Right ventricle myocardium superior (tissue), 1 donor: ENCODE measurements at places on chromosomes 2 and 18.

- DNase-seq: no peak
These were observed 27.2 kb upstream of the STAT4 start for GRCh38 chr2:191177751-191178736.

- no peak for DNase-seq
These were observed 176.3 kb downstream of the NOL4 start for GRCh38 chr18:34048423-34048822.

- peak; percentile 67 for DNase-seq
These were observed 1.4 kb downstream of the WNT6 start for GRCh38 chr2:218860950-218861381.

- DNase-seq: no peak
These were observed 54.8 kb upstream of the CCDC178 start for GRCh38 chr18:33495278-33495677.

DNA sequence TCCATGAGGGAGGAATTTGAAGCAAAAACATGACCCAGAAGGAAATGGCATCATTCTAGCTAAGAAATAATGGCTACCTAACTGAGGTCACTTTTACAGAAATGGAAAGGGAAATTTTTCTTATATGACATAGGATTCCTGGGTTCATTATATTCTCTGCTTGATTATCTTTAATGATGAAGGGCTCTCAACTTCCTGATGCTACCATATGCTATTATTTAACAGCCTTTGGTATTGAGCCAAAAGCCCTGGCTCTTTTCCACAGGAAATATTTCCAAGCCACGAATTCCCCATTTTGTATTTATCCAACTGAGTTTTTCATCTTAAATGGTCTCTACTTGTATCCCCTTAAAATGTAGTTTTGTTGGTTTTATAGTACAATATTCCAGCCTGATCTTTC, 63.2 kb upstream of the NPAS2 start:
- DNase-seq: no peak

DNA sequence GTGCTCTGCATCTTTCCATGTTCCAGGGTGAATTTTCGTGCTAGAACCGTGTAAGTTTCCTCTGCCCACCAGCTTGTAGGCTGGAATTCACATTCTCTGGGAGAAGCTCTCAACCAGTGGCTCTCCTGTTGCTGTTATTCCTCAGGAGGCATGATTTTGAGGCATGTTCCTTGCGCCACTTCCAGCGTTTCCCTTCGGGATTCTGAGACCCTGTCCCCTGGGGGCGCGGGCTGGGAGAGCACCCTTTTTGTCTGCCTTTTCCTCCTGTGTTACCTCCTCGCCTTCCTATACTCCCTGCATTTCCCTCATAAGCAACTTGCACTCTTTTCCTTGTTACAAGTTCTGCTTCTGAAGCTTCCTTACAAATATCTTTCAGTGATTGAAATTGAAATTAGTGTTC, 156.4 kb downstream of the PTPRM start:
- no peak for DNase-seq

- DNase-seq: no peak
These were observed 37.3 kb downstream of the CYP1B1 start for GRCh38 chr2:38038682-38039081.

GRCh38 chr2:55555977-55556376, 36.5 kb downstream of the CFAP36 start:
- DNase-seq: no peak

DNA sequence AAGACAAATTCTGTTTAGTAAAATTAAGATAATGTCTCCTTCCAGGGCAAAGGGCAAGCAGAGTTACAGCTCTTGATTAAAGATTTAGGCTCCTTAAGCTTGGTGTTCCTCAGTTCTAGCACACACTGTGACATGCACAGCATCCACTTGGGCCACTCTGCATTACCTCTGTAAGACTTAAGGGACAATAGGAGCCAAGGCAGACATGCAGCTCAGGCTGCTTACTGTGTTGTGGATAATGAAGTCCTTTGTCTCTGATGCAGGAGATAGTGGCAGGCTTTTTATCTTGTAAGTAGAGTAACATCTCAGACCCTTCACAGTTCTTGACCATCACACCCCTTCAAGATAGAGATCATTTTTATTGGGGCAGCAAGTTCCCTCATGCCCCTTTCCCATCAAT, 31.2 kb downstream of the RBM45 start:
- no peak for DNase-seq

DNA sequence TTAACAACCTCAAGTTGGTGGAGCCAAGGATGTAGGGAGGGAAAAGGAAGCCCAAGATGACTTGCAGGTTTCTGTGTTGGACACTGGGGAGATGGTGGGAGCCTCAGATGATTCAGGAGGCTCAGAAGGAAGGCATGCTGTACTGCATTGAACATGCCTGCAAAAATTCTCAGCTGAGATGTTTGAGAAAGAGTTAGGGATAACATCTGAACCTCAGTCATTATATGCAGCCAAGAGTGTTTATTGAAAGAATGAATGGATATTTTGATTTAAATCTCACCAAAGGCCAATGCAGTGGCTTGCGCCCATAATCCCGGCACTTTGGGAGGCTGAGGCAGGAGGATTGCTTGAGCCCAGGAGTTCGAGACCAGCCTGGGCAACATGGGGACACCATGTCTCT, 243.0 kb downstream of the MYCN start:
- no peak for DNase-seq
